ENCODE measurements at places on chromosomes 3 and 15.
A peak's percentile ranks its signal among the peaks of the same experiment; 100 is the strongest.

- no peak for DNase-seq
Measured at GRCh38 chr3:194282436-194283122, 68.5 kb downstream of the CPN2 start.

- DNase-seq, result peak; percentile 91
Measured at GRCh38 chr3:179451265-179452175, at the start of gene GNB4. Gene GNB4 (minus strand): TSS chr3:179451470. CDS start chr3:179426200, 25,270 bp downstream.

- no peak for DNase-seq
Measured at GRCh38 chr3:134640378-134640777, 10.4 kb downstream of the KY start.

DNA sequence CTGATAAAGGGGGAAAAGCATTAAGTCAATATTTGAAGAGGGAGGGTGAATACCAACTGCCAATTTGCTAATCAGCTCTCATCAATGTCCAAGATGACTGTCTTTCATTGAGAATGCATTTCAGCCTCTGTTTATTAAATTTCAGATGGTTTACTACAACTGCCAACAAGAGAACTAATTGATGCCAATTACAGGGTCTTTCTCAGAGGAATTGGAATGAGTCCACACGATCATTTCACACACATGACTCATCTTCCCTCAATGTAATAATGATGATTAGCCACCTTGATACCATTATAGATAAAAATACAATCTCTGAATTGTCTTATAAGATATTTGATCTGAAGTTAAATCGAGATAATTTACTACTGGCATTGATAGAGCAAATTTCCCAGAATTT is 1274.4 kb downstream of the ROBO2 start:
- no peak for DNase-seq

- DNase-seq, result no peak
Measured at GRCh38 chr15:82894971-82895520, 57.5 kb downstream of the HOMER2 start.

DNA sequence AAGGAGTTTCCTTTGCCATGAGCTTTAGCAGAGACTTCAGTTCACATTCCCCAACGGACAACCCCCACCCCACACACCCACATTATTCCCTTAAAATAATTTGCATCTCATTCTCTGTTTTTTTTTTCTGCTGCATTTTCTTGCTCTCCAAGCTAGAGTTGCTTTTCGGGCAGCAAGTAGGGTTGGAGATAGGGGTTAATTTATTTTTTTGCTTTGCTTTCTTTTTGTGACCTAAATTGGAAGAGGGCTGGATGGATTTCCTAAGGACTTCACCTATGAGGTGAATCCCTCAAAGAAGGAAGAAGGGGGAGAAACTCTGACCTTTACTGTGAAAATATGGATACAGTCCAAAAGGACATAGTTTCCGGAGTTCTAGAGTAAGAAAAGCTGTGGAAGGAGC is 6.6 kb downstream of the SOX2 start:
- no peak for DNase-seq

DNA sequence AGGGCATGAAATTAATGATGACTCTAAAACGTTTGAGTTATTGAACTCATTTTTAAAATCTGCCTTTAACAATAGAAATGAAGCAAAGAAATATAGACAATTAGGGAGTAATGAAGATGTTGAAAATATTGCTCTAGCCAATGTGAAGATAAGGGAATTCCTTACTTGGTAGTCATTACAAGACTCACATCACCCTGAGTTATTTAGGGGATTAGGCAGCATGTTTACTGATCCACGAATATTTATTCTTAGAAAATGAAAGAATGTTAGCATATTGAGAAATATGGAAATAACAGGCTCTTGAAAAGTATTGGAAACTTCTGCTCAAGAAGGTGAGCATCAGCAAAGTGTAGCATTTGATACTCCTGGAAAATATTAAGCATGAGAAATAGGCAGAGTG is 398.1 kb upstream of the ARPP21 start:
- DNase-seq, result peak; percentile 1

DNA sequence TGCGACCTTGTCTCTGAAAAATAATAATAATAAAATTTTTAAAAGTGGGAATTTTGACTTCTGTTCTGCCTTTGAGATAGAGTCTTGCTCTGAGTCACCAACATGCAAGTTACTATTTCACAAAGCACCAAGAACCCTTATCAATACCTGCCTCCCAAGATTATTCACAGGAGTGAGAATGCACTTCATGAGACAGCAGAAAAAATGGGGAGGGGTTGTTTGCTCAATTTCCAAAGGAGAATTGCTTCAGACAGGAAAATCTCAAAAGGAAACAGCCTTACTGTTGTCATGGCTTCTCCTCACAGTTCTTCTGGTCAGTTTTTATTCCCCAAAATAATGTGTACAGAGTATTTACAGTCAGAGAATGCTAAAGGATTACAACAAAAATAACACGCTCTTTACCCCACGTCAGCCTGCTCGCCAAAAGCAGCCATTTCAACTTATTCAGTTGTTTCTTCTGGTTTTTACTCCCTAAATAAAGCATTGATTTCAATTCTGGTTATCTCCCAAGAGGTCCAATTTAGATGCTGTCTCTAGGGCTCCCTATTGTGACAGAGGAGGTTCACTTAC is 89.0 kb downstream of the PPCDC start:
- peak; percentile 28 for DNase-seq

GRCh38 chr3:55013145-55013925 is 85.5 kb upstream of the LRTM1 start:
- peak; percentile 53 for DNase-seq

GRCh38 chr3:174202116-174202515 is 657.0 kb upstream of the NAALADL2 start:
- no peak for DNase-seq

DNA sequence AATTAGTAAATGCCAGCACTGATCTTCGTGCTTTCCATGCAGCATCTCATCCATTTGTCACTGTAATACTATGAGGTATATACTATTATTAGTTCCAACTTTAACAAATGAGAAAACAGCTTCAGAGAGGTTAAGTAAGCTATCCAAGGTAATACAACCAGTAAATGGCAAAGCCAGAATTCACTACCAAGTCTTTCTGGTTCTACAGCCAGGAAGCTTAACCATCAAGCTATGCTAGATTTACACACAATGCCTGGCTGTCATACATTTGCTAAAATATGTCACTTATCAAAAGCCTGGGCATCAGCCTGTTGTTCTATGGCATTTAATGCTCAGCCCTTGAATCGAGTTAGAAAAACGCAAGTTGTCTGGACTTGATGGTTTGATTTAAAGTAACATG is 32.6 kb downstream of the TMOD2 start:
- no peak for DNase-seq
